ENCODE measurements at places on chromosomes 16 and 17.

GRCh38 chr17:17075125-17075781, 33.0 kb downstream of the MPRIP start:
- peak; percentile 43 for DNase-seq

DNA sequence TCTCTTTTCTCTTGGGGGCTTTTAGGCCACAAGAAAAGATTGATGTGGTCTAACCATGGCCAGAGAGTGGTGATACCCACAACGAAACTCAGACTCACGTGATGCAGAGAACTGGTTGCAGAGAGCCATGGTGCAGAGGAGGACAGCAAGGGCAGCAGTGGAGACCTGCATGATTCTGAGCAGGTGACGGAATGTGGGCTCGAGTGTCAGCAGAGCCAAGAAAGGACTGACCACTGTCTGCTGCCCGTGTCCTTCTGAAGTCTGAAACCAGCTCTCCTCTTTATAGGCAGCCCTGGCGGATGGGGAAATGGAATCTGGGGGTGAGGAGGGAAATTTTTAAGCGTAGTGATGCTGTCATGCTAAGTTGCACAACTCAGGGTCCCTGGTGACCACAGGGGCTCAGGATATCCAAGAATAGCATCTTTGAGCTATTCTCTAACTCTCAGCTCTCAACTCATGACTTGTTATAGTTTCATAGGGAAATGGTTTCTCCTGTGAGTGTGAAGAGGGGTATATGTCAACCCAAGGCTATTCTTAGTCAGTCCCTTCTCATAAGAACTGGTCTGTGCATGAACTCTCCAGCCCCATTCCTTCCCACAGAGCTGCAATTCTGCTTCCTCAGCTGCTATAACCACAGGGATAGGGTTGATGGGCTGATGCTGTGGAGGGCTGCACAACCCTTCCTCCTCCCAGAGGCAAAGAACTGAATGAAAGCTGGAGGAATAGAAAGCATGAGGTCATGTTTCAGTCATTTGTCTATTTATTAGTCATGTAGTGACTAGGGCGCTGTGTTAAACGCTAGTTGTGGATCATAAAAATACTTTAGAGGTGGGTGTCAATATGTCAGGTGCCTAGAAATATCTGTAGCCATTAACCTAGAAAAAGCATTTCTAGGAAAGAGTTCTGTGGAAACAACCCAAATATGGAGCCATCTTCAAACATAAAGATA, at the start of gene CCL3:
Gene CCL3, minus strand, starts transcription at position 256 of the 949 bp plus-strand sequence. Its CDS starts 85 bp downstream, at position 171.
- DNase-seq: no peak

GRCh38 chr17:7882068-7882467, 6.5 kb upstream of the CHD3 start:
- DNase-seq: peak; percentile 21

GRCh38 chr17:44120851-44121605, 2.4 kb downstream of the HDAC5 start:
- no peak for DNase-seq

DNA sequence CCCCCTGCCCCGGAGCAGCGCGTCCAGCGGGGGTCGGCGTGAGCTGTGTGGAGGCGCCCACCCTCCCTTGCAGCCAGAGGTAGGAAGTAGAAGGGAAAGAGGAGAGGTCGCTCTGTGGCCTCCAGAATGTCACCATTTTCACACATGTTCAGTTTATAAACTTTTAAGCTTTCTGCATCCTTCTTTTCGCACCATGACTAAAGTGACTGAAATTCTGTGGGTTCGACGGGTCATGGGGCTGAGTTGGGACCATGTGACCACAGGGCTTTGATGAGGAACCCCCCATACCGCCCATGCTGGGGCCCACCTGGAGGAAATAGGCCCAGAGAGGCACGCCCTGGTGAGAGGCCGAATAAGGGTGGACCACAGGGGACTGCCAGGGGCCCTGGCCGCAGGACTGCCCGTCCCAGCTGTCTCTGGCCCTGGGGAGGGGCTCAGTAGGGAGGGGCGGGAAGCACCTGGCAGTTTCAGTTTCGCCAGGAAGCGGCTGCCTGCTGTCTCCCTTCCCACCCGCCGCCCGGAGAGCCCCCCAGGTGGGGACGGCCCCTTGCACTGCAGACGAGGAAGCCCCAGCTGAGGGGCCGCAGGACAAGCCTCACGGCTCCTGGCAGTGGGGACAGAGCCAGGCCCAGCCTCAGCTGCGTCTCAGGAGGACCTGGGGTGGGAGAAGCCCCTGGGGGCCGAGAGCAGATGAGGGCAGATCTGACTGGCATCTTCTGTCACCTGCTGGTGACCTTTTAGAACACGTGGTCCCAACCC, 9.0 kb downstream of the CBFA2T3 start:
- no peak for DNase-seq

DNA sequence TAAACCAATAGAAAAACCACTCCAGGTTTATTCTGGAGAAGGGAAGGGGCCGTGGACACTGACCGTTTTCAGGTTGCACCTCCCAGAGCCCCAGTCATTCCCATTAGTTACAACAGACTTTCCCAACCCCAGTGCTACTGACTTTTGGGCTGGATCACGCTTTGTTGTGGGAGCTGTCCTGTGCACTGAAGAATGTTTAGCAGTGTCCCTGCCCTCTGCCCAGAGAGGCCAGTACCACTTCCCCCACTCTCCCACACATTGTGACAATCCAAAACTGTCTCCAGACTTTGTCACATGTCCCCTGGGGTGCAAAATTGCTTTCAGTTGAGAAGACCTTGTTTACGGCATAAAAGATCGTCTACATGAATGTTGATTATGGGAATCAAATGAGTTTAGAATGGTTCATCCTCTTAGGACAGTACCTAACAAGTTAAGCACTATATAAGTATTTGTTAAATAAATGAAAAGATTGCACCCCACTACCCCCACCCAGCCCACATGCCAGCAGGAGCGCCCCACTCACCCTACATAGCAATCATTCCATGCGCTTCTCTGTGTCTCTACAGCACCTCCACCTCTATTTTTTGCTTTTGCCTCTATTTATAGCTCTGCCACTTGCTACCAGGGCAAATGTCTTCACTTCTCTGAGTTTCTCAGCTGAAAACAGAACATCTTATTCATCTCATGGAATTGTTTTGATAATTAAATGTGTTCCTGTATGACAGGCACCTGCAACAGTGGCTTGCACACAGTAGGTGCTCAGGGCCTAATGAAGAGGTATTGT, 104.9 kb downstream of the AXIN2 start:
- DNase-seq: no peak

- DNase-seq: no peak
Measured at GRCh38 chr17:1379208-1379929, 20.7 kb downstream of the YWHAE start.

DNA sequence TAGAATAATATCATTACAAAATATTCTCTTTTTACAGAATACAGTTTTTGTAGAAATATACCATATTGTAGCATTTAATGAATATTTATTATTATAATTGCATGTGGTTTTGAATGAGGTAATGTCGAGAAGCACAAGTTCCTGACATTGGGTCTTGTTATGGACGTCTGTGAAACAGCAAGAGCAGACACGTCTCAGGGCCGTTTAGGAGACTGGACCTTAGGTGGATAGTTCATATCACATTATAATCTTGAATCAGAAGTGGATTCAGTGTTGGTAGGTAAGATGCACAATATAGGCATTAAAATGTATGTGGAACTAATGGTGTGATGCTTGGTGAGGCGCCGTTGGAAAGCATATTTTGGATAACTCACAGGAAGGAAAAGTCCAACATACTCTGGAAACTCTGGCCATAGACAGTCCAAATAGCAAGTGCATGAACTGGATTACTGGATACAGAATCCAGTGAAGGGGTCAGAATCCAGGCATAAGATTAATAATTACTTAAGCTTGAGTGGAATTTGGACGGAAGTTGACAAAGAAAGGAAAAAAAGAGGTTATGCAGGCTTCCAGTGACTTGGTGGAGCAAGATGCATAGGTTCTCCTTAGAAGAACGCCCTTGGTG, 17.2 kb downstream of the ABCA8 start:
- DNase-seq: no peak

GRCh38 chr17:6775871-6776405, at the start of gene FBXO39:
FBXO39 (plus strand) TSS chr17:6776215; CDS start chr17:6779869, 3,654 bp downstream.
- peak; percentile 22 for DNase-seq

GRCh38 chr16:116015-116414, 22.5 kb downstream of the NPRL3 start:
- DNase-seq: no peak

DNA sequence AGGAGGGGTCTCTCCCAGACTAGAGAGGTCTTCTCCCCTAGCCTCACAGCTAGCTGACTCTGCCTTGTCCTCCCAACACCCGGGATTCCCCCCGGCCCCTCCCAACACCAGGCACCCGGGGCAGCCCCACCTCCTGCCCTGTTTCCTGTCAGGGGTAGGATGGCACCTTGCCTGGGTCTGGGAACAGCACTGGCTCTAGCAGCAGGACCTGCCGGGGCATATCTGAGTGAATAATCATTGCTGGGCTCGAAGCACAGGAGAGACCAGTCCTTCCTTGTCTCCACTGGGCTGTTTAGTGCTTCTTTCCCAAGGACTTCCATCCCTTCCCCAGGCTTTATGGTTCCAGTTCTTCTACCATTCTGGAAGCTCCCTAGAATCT, 25.7 kb downstream of the MINK1 start:
- DNase-seq: no peak

DNA sequence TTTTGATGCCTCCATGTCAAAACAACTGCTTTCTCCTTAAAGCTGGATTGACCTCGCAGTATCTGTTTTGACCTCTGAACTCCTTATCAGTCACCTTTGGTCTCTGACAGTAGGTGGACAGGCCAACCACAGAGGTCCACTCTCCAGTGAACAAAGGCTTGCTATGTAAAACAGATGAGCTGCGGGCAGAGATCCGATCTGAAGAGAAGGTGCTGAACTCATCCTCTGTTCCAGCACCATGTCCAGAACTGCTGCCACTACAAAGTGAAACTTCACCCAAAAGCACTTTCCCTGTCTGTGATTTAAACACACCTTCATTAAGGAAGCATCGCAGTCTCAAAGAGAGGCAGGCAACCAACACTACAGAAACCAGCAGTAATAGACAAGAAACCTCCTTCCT, 117.3 kb upstream of the CORO6 start:
- DNase-seq: no peak

- DNase-seq: no peak
Measured at GRCh38 chr16:19147126-19147525, 20.9 kb upstream of the SYT17 start.

DNA sequence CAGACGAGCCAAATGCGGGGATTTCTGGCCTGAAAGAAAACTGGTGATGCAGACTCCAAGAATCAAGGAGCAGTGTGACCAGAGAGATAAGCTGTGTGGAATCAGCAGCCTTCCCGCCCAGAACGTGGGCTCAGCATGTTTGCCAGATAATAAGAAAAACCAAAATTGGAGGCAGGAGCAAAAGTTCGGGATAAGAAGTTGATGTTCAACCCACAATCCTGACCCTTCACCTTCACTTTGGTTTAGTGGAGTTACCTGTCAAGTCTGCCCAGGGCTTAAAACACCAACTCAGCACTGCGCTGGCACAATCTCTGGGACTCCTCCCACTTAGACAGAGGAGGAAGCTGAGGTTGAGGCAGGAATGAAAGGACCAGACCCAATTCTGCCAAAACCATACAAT, 3.1 kb downstream of the SLC43A2 start:
- DNase-seq: no peak

- DNase-seq: no peak
Measured at GRCh38 chr16:85863384-85863774, 35.6 kb upstream of the IRF8 start.

DNA sequence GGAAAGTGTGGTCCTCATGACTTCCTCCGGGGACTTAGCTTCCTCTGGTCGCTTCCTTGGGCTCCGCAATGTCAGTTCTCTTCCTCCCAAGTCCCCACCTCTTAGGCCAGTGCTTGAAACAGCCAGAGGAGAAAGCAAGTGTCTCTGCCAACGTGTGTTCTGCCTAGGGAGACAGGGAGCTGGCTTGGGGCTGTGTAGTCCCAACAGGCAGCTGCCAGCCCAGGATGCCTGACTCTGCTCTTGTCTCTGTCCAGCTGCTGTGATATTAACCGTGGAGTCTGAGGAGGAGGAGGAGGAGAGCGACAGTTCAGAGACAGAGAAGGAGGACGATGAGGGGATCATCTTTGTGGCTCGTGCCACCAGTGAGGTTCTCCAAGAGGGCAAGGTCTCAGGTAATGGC, 13.5 kb upstream of the PLEKHG4 start:
- no peak for DNase-seq

DNA sequence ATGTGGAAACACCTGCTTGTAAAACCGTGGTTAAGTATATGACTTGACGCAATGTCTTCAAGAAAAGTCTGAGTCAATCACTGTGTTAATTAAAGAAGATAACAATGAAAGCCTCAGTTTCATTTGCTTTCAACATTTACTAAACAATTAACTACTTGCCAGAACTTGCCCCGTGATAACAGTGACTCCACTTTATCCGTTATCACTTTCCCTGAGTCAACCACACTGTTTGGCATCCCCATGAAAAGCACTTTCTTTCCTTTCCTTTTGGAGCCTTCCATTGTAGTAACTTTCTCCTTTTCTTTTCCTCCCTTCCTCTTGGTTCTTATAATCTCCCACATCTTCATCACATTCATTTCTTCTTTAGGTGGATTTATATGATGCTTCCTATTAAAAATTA, 435.1 kb upstream of the GOT2 start:
- DNase-seq: no peak

DNA sequence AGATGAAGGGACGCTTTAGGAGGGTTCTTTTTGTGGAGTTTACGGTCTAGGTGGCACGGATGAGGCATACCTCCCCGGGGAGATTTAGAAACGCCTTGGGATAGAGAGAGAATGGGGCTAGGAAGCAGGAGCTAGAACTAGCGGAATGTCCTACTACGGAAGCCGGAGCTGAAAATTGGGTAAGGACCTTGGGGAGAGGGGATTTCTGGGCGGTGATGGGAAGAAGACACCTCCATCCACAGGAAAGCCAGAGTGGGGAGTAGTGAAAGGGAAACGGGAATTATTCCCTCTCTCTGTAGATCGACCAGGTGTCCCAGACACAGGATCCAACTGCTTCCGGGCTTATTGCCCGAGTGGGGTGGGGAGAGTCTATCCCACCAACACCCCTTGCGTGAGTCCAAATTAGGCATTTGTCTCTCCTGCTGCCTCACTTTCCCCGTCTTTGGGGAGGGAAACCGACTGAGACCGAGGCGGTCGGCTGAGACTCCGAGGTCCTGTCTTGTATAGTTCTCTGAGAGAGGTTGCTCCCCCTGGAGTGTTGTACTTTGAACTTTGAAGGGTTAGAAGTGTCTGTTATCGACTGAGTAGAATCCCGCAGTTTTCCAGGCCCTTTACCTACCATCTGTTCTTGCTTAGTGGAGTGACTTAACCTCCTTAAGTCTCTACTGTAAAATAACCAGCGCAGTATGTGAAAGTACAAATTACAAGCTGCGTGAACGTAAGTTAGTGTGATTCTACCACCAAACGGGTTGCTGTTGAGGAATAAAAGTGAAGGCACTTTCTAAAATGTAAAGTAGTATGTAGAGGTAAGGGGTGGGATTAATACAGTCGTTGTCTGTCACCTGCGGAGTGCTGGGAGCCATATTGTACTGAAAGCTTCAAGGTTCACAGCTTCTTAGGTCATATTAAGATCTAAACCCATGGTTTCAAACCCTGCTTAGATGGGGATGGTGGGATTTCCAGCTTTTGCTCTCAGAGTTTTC, 1.0 kb downstream of the RSPRY1 start:
- DNase-seq: peak; percentile 31

All from kidney (tissue), 22 donors.